Natural killer cell (primary cell): ENCODE measurements at places on chromosomes 7 and 10.

GRCh38 chr10:132571650-132572544 is 34.3 kb downstream of the INPP5A start:
- peak; percentile 48 for DNase-seq

DNA sequence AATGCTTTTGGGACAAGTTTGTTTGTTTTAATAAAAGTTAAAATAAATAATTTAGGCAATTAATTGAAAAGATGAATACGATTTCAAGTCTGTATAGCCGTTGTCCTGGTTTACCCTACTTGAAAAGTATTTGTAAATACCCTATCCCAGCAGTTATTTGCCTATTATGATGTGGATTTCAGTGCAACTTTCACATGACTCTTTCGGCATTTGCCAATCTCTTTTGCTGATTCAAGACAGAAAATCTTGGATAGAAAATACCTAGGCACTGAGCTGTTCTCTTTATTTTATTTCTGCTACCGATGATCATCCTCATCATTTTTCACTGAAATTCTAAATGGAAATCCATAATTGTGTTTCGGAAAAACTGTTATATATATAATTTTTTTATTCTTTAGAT is 125.9 kb upstream of the FZD8 start:
- no peak for DNase-seq

DNA sequence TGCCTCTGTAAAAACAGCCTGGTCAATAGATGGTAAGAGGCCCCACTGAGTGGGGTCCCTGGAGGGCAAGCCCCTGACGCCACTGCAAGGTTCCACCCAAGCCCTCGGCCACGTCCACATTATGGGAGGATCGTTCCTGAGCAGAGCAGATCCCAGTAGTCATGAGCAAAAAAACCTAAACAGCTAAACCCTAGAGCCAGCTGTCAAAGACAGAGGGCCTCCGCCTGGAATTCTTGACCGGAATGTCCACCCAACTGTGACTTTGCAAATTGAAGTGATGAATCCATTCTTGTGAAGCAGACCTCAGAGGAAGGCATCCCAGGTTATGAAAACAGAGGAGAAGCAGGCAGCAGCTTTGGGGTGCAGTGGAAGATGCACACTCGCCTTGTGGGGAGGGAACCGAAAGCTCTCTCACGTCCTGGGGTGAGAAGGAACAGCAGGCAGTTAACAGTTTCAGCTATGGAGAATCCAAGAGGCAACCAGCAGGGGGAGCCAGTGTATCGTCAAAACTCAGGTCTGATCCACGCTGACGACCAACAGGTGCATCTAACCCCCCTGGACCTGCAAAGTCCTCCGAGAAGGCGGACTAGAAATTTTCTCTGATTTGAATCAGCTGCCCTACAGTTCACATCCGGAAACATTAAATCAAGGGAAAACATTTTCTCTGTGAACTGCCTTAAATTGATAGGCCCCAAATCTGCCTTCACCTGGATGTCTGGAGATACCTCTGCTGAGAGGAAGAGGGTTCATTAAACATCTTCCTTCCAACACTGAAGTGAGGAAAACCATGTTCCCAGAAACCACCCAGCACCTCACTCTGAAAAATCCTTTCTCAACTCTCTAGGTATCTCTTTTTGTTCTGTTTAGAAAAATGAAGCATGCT is 139.1 kb upstream of the PFKP start:
- peak; percentile 37 for DNase-seq

- DNase-seq, result no peak
Observed at GRCh38 chr10:120557311-120557710, 100.3 kb downstream of the PLPP4 start.

GRCh38 chr10:126705951-126706565 is 35.6 kb upstream of the C10orf90 start:
- DNase-seq, result no peak

DNA sequence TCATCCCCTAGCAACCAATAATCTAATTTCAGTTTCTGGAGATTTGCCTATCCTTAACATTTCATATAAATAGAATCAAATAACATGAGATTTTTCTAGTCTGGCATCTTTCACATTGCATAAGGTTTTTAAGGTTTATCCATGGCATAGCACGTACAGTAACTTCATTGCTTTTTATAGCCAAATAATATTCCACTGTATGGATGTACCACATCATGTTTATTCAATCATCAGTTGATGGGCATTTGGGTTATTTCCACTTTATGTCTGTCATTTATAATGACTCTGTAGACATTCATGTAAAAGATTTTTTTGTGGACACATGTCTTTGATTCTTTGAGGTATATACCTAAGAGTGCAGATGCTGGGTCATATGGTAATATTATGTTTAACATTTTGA is 1052.6 kb downstream of the DNAJB9 start:
- no peak for DNase-seq

- peak; percentile 68 for DNase-seq
Observed at GRCh38 chr7:87599336-87599735, 1.3 kb downstream of the ABCB1 start.

DNA sequence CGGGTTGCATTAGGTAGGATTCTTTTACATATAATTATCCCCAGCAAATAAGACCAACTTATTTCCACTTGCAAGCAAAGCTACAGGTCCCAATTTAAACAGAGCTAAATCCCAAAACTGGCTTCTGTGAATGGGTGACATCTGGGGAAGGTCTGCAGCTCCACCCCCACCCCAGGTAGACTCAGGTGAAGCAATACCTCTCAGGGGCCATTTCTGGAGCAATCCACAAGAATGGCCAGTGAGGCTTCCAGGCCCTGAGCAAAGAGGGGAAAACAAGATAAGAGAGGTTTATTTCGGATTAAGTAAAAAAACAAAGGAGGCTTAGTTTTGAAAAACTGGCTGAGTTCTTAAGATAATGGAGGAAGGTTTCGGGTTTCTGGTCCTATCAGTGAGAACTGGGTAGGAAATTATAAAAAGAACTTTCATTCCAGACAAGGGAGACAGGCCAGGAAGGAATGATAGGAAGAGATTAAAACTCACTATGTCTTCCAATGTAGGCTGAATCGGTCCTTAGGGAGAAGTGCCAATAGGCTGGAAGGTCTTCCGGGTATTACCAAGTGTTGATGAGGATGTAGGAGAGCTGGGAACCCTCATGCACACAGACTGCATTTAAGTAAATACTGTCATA is 25.4 kb downstream of the SH3PXD2A start:
- DNase-seq, result no peak

- DNase-seq, result no peak
Observed at GRCh38 chr7:96034940-96035727, 262.8 kb downstream of the DYNC1I1 start.

DNA sequence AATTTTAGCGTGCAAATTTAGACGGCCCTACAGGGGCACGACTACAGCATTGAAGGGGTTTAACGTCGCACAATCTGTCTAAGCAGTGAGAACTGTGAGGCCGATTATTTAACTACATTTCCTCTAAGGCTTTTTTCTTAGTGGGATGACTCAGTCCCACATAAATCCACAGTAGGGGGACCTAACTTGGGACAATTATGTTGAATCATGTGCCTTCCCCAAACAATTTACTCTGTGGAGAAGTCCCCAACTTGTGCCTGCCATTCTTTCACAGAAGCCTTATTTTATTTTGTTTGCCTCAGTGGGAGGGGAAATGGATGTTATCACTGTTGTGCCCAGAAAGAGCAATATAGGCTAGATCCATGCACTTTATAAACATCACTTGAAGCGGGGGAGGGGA is 80.3 kb upstream of the CDCA7L start:
- no peak for DNase-seq

DNA sequence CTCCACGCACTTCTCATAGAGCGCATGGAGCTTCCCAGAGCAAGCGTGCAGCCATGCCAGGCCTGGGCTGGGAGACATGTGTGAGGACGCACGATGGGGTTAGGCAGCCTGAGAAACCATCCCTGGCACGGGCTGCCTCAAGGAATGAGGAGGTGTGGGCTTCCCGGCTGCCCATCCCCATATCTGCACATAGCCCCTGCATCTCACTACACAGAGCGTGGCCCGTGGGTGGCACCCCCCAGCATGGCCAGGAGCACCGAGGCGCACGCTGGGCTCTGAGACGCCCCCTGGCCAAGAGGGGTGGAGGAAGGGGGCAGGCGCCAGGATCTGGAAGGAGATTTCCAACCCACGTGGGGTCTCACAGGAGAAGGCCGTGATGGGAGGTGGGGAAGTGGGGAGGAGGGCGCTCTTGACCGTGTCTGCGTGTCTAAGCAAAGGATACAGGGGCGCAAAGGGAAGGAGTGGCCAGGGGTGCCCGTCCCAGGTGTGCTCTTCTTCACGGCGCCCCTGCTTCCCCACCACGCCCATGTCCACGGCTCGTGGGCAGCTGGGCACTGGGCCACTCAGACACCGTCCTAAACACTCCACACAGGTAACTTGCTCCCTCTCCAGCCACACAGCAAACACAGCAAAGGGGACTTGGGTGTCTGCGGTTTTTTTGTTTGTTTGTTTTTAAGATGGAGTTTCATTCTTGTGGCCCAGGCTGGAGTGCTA is 340.5 kb downstream of the PTPRN2 start:
- DNase-seq, result no peak

GRCh38 chr7:2354939-2355704 is 495 bp downstream of the EIF3B start:
- DNase-seq, result peak; percentile 30

DNA sequence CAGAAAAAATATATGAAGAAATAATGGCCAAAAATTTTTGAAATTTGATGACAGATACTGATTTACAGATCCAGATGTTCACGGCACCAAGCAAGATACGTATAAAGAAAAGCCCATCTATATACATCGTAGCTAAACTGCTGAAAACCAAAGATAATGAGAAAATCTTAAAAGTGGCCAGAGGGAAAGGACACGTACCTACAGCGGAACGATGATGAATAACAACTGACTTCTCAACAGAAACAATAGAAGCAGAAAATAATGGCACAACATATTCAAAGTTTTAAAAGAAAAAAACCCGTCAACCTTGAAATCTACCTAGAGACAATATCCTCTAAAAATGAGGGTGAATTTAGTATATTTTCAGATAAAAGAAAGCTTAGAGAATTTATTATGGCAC is 31.9 kb downstream of the IL2RA start:
- no peak for DNase-seq

GRCh38 chr7:113825832-113826231 is 93.0 kb downstream of the PPP1R3A start:
- DNase-seq, result no peak

DNA sequence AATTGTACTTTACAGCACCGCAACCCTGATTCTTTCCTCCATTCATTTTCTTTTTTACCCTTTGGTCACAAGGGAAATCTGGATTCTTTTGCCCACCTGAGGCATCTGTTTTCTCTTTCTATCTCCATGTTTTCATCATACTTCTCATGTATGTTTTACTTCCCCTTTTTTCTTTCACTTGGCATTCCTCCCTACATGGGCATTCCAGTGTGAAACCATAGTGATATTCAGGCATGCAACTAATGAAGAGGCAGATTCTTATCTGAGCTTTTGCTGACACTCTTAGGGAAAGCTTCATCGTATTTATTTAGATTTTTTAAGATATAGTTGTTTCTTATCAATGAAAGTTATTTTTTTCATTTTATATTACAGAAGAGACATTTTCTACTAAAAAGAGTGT is 405.2 kb upstream of the TEX47 start:
- no peak for DNase-seq

DNA sequence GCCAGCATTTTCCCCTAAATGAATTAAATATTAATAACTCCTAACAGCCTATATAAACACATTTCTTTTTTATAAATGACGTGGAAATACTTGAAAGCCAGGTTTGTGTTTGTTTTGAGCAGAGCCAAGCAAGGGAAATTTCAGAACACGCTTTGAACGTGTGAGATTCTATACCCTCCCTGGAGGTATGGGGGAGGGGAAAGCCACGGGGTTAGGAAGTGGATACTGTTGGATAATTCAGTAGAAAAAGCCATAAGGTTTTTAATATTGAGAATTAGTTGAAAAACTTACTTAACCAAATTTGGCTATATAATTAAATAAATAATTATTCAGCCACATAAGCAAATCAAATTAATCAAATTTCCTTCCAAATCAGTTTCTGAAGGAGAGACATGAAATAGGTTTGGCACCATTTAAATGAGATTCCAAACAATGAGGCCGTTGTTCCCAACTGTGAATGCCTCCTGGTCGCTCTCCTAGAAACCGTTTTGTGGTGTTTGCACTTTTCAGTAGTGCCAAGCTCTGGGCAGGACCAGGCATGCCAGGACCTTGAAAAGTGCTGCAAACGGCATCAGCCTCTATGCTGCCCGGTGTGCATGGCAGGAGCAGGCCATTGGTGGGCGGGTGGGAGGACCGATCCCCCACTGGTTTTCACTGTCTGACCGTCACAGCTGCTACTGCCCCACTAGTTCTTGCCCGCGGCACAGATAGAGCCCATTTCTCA is 88.1 kb downstream of the SEPTIN14 start:
- no peak for DNase-seq

DNA sequence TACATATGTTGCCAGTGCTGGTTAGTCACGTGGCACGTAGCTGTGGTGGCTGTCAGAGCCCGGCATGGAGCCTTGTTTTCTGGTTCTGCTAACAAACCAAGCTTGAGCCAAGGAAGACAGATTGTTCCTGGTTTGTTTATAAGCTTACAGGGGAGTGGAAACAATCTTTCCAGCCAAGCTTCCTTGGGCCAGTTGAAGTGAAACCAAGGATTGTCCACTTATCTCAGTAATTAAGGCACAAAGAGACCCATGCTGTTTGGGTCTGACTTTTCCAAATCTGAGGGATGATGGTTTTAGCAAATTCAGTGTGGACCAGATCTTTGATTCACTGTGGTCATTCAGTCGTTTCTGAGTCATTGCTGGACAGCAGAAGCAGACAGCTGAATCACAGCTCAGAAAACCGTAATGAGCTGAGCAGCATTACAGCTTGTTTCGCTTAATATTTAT is 297.3 kb upstream of the COBL start:
- no peak for DNase-seq

- DNase-seq, result peak; percentile 73
Observed at GRCh38 chr7:92835261-92835850, 1.0 kb downstream of the CDK6 start.

DNA sequence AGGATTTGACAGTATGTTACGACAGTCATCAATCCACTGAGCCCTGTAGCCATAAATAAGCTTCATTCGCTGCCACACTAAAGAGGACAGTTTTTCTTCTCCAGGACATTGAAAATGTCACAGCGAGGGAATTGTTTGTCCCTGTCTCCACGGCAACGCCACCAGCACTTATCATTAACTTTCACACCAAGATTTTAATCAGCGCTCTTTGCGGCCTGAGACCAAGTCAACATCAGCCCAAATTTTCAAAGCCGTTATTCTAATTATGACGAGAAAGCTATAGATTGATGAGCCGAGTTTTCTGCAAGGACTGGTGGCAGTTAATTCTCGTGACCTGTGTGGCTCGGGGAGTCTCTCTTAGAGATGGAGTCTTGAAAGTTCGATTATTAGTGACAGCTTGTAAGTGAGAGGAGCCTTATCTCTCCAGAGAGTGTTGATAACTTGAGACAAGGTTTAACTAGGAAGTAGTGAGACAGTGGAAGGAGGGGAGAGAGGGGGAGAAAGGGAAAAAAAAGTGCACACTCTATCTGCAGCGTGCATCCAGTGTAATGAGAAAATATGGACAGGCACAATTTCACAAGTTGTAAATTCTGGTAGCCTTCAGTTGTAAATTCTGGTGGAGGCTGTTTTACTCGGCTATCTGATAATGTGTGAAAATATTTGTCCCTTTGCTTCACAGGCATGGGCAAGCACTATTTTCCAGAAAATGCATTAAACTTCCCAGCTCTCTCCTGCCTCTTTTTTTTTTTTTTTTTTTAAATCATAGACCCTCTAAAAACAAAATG is 473.3 kb downstream of the LRMDA start:
- no peak for DNase-seq
